ENCODE measurements at places on chromosomes 1 and 21. TPM values are rescaled to one million over a fixed set of nuclear protein-coding genes. Genes with fewer than 3 reads are reported as not detected.

DNA sequence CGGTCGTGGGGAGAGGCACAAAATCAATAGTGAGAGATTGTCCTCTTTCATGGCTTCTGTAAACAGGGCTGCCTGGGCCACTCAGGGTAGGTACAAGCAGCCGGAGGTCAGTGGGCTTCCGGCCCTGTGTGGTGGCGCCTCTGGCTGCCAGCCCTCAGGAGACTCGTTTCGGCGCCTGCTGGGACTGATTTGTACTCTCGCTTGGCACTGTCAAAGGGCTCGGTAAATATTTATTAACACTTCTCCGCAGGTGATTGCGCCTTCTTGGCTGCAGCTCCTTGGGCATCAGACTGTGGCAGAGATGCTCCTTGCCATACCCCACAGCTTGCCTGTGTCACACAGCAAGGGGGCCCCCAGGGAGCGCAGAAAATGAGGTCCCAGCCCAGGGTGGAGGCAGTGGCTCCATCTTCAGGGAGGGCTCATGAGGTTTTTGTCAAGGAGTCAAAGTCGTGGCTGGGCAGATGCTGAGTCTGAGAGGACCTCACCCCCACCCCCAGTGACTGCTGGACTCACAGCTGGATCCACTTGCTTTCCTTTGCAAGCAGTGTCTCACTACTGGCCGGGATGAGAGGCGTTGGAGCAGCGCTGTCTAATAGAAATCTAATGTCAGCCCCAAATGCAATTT is 262.5 kb downstream of the GRIK3 start:
- DNase-seq = no peak

- DNase-seq = no peak
Measured at GRCh38 chr1:119602169-119602568, 45.9 kb downstream of the ZNF697 start.

DNA sequence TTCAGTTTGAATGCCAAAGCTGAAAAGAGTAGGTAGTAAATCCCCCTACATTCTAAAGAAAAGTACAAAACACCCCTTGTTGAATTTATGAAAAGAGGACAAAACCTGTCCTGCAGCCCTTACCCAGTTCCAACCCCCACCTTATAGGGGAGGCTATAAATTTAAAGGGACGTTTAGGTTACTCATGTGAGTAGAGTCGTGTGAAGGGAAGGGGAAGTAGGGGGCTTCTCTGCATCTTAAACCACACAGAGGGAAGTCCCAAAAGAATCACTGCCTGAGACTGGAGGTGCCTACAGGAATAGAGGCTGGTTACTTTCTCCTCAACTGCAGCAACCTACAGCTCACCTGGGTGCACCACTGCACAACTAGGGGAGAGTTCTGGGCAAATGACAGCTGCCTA is 36.7 kb upstream of the KIRREL1 start:
- no peak for DNase-seq

GRCh38 chr1:78408810-78409209 is 82.0 kb upstream of the PTGFR start:
- DNase-seq = no peak

DNA sequence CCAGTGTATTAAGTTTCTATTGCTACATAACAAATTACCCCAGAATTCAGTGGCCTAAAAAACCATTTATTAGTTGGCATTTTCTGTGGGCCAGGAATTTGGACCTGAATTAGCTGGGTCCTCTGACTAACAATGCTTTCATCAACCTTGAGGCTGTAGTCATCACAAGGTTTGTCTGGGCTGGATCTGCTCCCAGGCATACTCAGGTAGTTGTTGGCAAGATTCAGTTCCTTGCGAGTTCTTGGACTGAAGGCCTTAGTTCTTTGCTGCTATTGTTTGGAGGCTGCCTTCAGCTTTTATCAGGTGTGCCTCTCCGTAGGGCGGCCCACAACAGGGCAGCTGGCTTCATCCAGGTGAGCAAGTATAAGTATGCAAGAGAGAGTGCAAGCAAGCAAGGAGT is 31.4 kb upstream of the DEPDC1 start:
- DNase-seq = no peak

Gene TMEM269
- 0.60 TPM for total RNA-seq

Gene TMEM54
- total RNA-seq = 28.5 TPM

Gene PLA2G4A
- 10.0 TPM for total RNA-seq

Gene PCP4L1
- 1.2 TPM for total RNA-seq

Gene SORT1
- total RNA-seq = 21.9 TPM

Gene TFF2
- not detected for total RNA-seq
